ENCODE measurements at places on chromosomes 4 and X.

DNA sequence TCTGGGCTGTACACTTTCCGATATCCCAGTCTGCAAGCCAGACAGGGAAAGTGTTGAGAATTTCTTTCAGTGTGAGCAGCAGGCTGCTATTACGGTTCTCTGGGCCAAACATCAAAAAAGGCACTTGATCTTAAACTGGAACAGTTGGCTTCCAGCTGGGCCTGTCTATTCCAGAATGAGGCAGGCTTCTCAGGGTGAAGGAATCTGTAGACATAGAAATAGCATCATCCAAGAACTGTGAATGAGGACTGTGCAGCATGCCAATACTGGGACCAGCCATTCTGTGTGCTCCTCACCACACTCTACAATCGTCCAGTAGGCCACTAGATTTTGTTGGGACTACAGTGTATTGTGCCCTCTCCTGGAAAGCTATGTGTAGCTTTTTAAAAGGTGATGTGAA is 31.1 kb downstream of the ART3 start:
- no peak for DNase-seq

DNA sequence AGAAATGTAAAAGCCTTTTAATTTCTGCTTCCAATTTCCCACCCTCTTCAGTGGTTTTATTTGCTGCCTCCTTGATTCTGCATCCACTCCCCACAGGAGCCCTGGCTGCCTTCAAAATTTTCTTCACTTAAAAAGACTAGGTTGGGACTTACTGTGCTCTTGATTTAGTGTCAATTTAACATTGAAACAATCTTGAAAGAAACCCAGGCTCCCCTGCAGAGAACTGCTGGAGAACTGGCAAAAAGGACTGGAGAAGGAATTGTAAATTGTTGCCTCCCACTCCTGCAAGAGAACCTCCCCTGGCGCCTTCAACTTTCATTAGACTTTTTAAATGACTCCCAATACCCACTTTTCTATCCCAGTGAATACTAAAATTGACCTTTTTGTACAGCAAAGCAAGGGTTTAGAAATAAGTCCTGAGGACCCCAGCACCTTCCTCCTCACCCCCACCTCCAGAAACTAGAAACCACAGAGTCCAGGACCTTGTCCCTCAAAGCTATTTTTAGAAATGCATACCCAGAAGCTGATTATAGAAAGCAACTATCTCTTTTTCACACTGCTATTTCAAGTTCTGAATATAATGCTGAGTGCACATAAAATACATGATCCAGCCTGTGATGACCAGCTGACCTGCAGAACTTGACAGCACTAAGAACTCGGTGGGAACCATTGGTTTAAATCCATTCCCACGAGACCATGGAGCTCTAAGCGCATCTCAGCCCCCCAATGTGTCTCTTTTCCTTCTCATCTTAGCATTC is 155.5 kb downstream of the INPP4B start:
- no peak for DNase-seq

DNA sequence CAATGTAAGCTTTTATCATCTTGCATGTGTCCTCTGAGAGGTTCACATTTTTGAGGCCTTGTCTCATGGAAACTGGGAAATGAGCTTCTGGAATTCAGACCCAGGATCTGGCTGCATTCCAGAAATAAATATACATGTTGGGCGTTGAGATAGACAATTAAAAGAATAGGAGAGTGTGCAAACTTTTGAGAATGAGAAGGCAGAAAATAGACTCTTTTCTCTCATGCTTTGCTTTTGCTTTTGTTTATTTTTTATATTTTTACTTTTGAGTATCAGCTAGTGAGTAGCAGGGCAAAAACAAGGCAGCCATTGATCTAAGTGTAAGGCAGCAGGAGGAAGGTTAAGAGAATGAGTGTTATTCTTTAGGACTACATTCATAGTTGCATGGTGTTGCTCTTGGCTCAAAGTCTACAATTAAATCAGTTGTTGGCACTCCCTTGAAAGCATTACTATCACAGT is 12.4 kb downstream of the SHROOM3 start:
- no peak for DNase-seq

- no peak for DNase-seq
These were observed 2.3 kb upstream of the METTL14 start for GRCh38 chr4:118682928-118683327.

- peak; percentile 41 for DNase-seq
These were observed 2.8 kb downstream of the VEGFC start for GRCh38 chr4:176789955-176790354.

DNA sequence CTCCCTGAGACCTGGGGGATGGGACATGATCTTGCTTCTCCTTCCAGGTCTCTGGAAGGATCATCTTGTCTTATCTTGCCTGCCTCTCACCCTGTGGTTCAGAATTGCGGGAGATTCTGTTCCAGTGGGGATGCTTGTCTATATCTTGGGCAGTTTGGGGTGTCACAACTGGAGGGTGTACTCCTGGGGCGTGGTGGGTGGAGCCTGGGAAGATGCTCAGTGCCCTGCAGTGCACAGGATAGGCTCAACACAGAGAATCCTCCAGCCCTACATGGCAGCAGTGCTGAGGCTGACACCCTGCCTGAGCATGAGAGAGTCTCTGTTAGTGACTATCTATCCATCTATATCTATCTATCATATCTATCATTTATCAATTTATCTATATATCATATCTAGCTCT is 7.7 kb downstream of the P2RY8 start:
- peak; percentile 51 for DNase-seq

DNA sequence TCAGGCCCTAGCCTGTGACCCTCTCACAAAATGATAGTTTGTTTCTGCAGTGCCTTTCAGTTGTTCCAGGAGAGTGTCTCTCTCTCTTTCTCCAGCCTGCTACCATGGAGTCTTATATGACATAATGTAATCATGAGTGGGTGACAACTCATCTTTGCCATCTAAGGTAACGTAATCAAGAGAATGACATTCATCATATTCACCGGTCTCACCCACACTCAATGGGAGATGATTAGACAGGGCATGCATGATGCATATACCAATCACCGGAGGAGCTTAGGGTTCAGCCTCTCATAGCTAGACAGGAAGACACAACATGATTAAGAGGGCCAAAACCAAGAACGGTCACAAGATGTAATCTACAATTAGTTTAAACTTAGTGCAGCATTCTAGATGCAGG is 97.1 kb upstream of the FAM9B start:
- no peak for DNase-seq

GRCh38 chr4:181819946-181820345 is 423.3 kb upstream of the TENM3 start:
- no peak for DNase-seq

- peak; percentile 68 for DNase-seq
These were observed 1.6 kb downstream of the KDM6A start for GRCh38 chrX:44874420-44875184.

- DNase-seq = no peak
These were observed 372.3 kb upstream of the F9 start for GRCh38 chrX:139158256-139158655.

GRCh38 chr4:77021614-77022089 is 54.1 kb downstream of the CCNI start:
- no peak for DNase-seq

- DNase-seq = no peak
These were observed 236.0 kb downstream of the GPC3 start for GRCh38 chrX:133749370-133749769.

- no peak for DNase-seq
These were observed 5.1 kb upstream of the CXCL9 start for GRCh38 chr4:76012388-76012801.

- no peak for DNase-seq
These were observed 200.0 kb downstream of the TBCK start for GRCh38 chr4:106116025-106116424.

GRCh38 chr4:3364634-3365314 is 72.0 kb downstream of the RGS12 start:
- no peak for DNase-seq

GRCh38 chrX:147736045-147736444 is 175.7 kb upstream of the FMR1 start:
- DNase-seq = no peak

GRCh38 chrX:6851140-6851539 is 296.4 kb upstream of the STS start:
- DNase-seq = no peak

DNA sequence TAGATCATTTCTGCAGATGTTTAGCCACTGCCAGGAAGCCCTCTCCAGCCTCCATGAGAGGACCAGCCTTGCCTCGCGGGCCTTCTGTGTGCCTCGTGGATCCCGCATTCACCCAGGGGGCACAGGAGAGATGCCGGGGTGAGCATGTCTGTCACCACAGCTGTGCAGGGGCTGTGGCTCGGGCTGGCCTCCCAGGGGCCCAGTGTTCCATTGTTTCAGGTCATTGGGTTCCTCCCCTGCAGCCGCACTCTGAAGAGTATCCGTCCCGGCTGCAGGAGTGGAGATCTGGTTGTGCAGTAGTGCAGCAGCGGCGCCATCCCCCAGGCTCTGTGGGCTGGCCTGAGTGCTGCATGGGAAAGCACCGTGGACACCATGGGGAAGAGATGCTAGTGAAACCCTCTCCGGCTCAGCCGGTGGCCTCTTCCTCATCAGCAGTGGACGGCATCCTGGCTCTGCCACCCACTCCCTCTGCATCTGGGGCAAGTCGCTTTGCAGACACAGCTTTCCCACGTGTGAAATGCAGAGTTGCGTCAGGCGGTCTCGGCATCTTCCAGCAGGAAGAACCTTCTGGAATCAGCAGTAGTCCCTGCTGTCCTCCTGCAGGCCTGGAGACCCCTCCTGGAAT is 29.1 kb downstream of the TBC1D14 start:
- no peak for DNase-seq

- no peak for DNase-seq
These were observed 201.1 kb upstream of the BCOR start for GRCh38 chrX:40298572-40299479.

- DNase-seq = no peak
These were observed 345 bp downstream of the SLC6A8 start for GRCh38 chrX:153688071-153688470.

DNA sequence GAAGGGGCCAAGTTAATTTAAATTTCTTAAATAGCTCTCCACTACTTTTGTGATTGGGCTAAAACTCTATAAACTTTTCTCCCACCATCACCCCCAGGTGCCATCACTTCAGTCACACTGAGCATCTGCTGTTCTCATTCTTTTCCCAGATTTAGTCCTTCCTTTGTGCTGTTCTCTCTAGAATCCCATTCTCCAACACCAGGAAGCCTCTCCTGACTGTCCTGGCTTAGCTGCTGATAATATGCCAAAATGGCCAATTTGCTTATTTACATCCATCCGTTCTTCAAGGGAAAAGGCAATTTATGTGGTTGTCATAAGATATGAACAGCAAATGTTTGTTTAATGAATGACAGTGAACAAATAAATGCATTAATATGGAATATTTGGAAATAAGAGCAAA is 44.1 kb downstream of the FGFBP1 start:
- no peak for DNase-seq

DNA sequence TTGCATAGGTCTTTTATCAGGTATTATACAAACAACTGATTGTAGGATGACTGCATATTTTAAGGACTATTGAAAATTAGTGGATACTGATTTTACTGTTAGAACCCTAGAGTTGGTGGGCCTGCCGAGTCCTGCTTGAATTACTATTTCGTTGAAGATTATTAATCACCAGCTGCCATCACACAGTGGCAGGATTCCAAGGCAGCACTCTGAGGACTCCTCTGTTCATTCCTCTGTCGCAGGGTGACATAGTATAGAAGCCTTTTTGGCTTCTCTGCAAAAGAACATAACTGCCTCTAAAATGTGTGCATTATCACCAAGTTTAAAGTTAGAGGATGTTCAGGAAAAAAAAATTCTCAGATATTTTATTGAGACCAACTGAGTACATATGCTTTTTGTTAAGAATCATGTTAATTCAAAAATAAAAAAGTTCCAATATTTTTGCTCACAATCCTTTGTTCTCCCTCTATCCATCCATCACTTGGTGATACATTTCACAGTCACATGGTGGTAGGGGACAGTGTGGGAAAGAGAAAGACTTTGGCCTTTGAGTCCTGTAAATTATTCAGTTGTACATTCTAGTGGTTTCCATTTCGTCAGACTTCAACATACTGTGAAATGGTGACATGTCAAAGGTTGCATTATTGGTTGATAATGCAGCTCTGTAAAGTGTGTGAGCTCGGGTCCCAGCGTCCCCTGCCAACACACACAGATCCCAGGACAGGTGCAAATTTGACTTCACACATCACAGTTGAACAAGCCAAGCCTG is 332.5 kb downstream of the GRID2 start:
- DNase-seq = no peak

- no peak for DNase-seq
These were observed 24.5 kb upstream of the SCD5 start for GRCh38 chr4:82823062-82823461.

DNA sequence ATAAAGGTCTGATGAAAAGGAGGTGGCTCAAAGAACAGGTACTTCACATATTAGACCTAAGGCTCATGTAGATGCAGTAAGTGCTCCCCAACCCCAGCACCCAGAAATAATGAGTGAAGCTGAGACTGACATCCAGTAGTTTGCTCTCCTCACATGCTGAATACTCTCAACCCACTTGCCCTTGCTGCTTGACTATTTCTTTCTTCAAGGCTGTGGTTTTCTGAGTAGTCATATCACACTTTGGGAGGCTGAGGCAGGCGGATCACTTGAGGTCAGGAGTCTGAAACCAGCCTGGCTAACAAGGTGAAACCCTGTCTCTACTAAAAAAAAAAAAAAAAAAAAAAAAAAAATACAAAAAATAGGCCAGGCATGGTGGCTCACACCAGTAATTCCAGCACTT is 51.5 kb upstream of the PRPS1 start:
- DNase-seq = peak; percentile 61

DNA sequence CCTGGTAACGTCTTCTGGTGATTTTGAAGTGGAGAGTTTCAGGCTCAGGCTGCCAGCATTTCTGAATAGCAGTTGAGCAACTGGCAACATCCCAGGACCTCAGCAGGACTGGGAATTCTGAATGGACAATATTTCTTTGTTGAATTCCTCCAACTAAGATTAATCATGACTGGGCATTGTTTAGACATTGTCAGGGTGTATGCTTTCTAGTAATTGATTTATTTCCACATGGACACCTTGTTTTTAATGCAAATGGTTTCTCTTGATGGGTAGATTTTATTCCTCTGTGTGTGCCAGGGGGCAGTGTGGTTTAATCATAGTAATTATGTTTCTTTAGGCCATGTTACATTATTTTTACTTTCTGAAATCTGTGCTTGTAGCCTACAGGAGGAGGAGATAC is 1004.7 kb upstream of the LCORL start:
- no peak for DNase-seq

DNA sequence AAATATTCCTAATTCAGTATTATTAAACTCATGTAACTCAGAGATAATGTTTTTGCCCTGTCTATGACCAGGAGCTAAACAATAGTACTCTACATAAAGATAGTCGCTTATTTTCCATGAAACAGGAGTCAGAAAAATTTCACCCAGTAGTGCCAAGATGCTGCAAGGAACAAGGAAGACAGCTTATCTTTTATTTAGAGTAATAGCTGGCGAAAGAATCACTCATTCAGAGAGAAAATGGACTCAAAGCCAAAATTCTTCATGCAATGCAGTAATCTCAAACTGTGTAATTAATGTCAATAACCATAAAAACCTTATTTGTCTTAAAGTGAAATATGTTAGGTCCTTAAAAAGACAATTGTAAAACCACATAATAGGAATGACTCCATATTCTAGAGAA is 477.8 kb downstream of the ANKRD50 start:
- no peak for DNase-seq
